Peyer's patch (tissue), 4 donors: ENCODE measurements at places on chromosomes 5 and 9. TPM values are rescaled to one million over a fixed set of nuclear protein-coding genes. Genes with fewer than 3 reads are reported as not detected.
A peak's percentile ranks its signal among the peaks of the same experiment; 100 is the strongest.

GRCh38 chr9:93896496-93897033, 58.6 kb downstream of the BARX1 start:
- peak; percentile 18 for DNase-seq

DNA sequence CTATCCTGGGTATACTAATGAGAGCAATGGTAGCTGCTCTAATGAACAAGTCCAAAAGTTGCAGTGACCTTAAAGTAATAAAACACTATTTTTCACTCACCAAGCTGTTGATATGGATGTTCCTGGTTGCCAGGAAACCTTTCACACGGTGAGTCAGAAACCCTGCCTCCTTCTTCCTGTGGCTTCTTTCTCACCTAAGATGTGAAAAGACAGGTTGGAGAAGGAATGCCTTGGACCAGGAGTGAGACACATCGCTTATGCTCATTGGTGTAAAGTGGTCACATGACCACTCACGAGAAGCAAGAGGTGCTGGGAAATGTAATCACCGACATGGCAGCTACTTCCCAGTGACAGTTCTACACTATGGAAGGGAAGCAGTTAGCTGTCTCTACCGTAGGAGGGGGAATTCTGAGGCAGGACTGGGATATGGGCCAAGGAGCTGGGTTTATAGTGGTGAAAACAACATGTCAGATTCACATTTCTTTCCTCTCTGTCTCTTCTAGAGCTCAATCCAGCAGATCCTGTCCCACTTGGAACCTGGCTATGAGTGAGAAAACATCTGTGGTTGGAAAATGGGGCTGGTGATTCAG, 320.4 kb upstream of the KLF4 start:
- DNase-seq = peak; percentile 68

DNA sequence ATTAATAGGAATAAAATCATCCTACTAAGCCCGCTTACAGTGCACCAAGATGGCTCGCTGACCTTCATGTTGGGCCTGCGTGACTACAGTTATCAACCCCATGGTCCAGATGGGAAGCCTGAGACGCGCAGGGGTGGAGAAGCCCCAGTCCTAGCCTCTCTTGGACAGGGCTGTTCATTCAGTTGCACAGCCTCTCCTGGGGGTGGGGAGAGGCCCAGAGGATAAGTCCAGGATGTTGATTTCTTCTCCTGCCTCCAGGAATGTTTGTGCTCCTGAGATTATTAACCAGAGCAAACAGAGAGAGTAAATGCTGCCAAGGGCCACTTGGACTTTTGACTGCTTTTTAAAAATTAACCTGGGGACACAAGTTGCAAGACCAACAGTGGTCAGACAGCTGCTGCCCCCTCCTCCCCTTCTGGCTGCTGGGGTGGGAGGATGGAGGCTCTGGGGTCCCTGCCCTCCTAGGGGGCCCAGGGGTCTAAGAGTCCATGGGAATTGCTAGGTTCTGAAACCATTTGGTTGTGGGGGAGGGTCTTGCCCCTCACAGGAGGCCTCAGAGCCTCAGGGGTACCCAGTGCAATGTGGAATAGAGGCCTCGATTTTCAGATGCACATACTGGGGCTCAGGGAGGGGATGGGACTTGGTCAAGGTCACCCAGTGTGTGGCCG, 2.8 kb upstream of the AMBP start:
- peak; percentile 63 for DNase-seq

Gene CLIC3
- total RNA-seq = not detected
